ENCODE measurements at places on chromosomes 2 and 18.

GRCh38 chr2:207244971-207245925, 79.5 kb upstream of the KLF7 start:
- no peak for DNase-seq

GRCh38 chr2:10009811-10010781, 33.3 kb upstream of the KLF11 start:
- DNase-seq: no peak

- no peak for DNase-seq
Measured at GRCh38 chr18:23523429-23524212, 20.3 kb downstream of the RMC1 start.

DNA sequence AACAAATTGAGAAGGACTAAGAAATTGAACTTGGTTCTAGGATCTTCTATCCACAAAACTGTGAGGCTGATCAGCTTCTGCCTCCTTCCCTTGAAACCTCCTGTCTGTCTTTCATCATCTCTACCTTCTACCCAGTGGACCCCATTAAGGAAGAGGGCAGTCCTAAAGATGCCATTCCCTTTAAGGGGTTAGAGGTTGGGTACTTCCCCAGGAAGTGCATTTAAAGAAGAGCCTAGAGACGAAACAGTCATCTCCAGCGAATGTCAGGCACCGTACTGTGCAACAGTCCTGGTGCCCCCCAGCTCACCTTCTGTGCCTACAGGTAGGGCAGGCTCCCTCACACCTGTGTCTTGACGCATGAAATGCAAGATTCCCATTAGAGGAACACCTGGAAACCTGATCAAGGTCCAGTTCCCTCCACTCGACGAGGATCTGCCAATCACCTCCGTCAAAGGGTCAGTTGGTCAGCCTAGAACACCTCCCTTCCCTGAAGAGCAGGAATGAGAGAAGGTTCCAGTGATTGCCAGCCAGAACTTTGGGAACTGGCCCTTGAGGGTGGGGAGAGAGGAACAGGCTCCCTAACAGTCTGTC, 20.9 kb downstream of the LOXHD1 start:
- DNase-seq: no peak

DNA sequence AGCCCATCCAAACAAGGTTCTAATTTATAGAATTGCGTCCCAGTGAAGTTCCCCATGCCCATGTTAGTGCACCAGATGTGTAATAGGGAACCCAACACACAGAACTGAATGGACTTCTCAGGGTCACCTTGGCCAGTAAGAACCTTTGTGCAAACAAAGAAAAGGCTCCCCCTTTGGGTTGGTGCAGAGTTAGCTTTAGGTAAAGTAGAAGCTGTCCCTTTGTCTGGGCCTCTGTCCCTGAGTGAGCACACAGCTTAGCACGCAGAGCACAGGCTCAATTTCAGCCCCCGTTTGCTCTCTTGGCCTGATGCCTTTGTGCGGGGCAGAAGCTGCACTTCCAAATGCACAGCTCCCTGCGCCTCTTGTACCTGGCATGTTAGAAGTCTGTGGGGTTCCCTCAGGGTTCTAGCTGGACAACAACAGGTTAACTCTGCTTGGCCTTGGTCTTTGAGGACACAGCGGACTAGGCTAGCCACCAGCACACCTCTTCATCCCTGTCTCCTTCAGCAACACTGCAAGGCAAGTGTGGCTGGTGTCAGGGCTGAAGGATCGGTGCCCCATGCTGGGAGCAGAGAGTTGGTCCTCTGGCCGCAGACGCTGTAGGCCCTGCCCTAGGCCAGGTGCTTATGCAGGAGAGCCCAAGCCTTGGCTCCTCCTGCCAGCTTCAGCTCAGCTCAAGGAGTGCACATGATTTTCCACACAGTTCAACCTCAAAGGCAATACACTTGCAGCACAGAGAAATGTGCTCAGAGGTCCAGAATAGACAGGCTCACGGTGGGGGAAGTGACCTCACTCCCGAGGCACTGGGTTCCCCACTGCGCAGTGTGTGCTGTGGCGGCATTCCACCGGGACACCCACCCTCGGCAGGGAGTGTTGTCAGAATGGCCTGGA, 73.3 kb upstream of the FOSL2 start:
- no peak for DNase-seq

GRCh38 chr2:65550246-65550645, 117.8 kb upstream of the SPRED2 start:
- no peak for DNase-seq

DNA sequence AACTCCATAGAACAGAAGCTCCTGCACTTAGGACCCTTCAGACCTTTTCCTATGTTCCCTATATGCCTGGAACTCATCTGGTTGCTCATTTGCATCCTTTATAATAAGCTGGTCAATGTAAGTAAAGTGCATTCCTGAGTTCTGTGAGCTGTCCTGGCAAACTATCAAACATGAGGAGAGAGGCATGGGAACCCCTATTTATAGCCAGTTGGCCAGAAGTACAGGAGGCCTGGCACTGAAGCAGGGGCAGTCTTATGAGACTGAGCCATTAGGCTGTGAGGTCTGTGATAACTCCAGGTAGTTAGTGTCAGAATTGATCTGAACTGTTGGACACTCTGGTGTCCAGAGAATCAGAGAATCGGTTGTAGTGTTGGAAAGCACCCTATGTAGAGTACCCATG, 88.4 kb downstream of the EHD3 start:
- DNase-seq: no peak
